ENCODE measurements at places on chromosomes 2 and 18. TPM values are rescaled to one million over a fixed set of nuclear protein-coding genes. Genes with fewer than 3 reads are reported as not detected.

The PRSS56 gene
- total RNA-seq: 0.11 TPM

The DYSF gene
- total RNA-seq: 57.8 TPM

The DPP4 gene
- 5.4 TPM for total RNA-seq

The TRIM54 gene
- 282 TPM for total RNA-seq

The CRYBA2 gene
- not detected for total RNA-seq

The KCNJ3 gene
- total RNA-seq: 2.6 TPM

GRCh38 chr2:106192752-106193689, 1.1 kb downstream of the UXS1 start:
- no peak for DNase-seq

DNA sequence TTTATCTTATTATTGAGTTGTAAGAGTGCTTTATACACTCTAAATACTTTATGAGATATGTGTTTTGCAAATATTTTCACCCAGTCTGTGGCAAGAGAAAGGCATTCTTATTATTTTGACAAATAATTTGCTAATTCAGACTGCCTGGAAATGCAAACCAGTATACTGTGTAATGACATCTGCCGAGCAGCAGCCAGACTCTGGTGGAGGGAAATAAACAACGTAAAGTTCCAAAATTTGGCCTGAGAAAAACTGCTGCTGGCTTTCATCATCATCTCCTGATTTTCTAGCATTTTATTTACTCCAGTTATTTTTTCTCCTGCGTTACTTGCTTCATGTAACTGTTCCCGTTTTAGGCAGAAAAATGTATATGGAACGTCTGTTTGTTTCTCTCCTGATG, 161.6 kb downstream of the RNF152 start:
- DNase-seq: no peak

DNA sequence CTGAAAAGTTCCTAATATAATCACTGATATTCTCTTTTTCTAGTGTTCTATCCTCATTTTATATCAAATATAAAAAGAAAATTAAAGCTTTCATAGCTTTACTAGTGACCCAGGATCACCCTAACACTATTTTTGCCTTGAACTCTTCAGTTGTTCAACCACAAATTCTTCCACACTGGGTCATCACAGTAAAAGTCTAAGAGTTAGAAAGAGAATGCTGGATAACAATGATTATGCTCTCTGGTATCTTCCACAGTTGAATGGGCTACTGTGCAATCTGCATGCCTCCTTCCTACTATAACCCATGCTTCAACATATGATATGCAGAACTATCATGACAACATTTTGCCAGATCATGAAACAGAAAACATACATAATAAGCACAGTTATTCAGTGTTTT, 32.3 kb downstream of the CHN1 start:
- no peak for DNase-seq

GRCh38 chr2:41393621-41394020, 654.2 kb upstream of the PKDCC start:
- no peak for DNase-seq

DNA sequence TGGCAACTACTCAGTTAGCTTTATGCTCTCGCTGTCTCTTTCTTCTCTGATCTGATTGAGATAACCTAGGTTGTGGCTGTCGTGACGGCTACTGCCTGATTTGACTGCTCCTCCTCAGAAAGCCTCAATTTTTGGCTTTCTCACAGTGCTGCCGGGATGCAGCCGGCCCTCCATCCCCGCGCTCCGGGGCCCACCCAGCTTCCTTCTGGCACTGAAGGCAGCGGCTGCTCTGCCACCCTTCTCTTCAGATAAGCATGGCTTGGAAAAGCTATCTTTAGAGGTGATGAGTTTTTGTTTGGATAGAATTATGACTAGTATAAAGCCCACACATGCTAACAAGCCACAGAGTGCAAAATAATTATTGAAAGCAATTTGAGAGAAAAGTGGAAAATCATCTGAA, 102.5 kb downstream of the DPP4 start:
- DNase-seq: no peak

DNA sequence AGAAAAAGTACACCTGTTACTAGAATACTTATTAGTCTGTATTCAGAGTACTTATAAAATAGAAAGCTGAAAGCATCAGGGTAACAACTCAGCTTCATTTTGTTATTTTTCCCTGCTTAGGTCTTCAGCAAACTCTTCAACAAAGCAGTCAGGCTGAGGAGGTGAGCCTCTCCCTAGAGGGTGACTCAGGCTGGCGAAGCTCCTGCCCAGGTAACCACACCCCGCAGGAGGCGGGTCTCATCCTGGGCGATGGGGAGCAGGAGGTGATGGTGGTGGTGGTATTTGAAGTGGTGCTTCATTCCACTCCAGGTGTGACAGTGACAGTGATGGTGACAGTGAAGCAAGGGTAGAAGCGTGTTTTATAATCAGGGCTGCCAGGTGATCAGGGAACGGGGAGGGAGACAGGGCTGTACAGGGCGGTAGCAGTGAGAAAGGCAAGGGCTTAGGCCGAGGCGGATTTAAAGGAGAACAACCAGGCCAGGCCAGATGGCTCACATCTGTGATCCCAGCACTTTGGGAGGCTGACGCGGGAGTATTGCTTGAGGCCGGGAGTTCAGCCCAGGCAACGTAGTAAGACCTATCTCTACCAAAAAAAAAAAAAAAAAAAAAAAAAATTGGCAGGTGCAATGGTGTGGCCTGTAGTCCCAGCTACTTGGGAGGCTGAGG, 127.1 kb downstream of the SOCS6 start:
- DNase-seq: no peak

DNA sequence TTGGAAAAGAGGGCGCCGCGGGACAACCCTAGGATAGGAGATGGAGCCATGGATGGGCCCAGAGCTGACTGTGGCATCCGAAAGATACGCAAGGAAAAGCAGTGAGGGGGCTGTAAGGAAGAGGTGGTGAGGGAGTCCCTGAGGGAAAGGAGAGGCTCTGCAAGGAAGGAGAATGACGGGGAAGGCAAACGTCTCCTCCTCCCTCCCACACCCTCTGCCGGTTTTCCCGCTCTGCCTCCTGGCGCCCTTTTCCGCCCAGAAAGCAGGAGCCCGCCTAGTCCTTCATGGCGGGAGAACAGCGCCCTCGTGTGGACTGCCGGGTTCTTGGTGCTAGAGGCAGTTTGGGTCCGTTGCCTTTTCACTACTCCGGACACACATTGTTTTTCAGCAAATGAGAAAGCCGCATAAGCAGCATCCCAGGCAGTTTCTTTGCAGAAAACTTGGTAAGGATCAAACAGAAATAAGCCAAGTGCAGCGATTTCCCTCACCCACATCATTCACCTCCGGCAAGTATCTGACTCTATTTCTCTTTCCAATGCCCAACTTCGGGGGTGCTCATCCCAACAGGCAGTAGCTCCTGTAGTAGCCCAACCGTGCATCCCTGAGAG, 200.4 kb downstream of the INO80D start:
- DNase-seq: peak; percentile 88

DNA sequence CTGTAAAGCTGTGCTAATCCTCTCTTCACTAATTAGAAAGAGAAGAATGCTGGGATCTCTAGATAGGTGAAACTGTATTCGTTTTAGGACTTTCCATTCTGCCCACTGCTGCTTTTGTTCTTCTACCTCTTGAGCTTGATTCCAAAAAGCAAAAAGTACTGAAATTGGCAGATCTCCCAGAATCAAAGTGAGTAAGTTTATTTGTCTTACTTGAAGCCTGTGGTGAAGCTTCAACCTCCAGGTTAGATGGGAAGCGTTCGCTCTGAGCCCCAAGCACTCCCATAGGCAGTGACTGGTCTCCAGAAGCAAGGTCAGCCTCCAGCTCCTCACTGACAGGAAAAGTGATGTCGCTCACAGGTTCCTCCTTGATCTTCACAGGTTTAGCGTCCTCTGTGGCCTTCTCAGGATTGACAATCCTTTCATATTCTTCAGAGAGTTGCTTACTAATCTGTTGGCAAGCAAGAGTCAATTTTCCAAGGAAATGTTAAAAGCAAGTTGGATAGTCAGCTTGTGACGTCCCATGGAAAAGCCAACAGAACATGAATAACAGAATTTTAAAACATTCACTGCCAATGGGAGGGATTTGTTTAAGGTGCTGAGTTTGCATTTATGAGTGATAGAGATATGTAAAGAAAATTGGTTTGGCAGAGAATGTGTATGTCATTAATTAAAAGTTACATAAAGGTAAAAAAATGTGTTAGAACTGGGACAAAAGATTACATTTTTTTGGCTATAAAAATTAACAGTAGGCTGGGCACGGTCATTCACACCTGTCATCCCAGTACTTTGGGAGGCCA, 8.1 kb downstream of the SUPT7L start:
- DNase-seq: no peak

DNA sequence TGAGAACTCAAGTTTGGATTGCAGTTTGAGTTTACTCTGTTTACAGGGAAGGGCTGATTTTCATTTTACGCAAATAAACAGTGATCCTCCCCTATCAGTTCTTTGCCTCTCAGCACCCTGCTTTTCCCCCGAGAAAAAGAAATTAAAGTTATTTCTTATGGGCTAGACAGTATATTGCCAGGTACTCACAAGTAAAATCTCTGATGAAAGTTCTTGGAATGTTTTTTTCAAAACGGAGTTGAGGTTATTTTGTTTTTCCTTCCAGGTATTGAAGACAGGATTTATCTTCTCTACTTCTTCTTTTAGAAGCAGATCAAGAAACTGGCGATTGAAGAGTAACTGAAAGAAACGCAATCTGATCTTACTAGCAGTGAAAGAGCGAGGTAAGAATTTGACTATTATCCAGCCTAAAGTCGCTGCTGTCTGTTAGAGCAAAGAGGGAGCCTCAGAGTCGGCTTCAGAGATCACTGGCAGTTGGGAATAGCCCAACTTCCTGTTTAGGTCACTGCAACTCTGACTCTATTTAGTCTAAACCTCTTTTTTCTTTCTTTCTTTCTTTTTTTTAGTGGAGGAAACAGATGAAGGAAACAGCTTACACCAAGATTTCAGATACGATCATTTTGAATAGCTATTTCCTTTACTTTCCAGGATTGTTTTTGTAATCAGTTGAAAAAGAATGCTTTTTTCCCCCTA, at the start of gene TFPI:
TFPI (minus strand) TSS at position 425 of the 693 bp plus-strand sequence. CDS start 50,667 bp downstream, outside the sequence.
- no peak for DNase-seq

DNA sequence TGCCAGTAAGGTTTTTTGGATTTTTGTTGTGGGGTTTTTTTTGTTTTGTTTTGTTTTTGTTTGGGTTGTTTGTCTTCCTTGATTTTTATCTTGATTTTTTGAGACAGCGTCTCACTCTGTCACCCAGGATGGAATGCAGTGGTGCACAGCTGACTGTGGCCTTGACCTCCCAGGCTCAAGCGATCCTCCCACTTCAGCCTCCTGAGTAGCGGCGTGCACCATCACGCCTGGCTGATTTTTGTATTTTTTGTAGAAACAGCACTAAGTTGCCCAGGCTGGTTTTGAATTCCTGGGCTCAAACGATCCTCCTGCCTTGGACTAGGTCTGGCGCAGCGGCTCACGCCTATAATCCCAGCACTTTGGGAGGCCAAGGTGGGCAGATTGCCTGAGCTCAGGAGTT, 16.4 kb downstream of the MPPE1 start:
- no peak for DNase-seq

DNA sequence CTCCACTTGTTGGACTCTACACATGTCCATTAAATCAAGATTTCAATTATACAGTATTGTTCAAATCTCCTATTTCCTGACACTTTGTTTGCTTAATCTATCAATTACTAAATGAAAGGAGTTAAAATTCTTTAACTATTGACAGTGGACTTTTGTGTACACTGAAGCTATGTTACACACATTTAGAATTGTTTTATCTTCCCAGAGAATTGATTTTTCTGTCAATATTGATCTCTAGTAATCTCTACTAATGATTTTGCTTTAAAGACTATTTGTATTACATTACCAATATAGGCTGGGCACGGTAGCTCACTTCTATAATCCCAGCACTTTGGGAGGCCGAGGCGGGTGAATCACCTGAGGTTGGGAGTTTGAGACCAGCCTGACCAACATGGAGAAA, 215.7 kb downstream of the WDPCP start:
- DNase-seq: no peak

- DNase-seq: no peak
Measured at GRCh38 chr18:62760403-62760734, 45.0 kb downstream of the PHLPP1 start.

GRCh38 chr2:224893848-224894247, 148.4 kb downstream of the DOCK10 start:
- DNase-seq: no peak

GRCh38 chr2:216934151-216934550, 74.3 kb upstream of the TNP1 start:
- no peak for DNase-seq

DNA sequence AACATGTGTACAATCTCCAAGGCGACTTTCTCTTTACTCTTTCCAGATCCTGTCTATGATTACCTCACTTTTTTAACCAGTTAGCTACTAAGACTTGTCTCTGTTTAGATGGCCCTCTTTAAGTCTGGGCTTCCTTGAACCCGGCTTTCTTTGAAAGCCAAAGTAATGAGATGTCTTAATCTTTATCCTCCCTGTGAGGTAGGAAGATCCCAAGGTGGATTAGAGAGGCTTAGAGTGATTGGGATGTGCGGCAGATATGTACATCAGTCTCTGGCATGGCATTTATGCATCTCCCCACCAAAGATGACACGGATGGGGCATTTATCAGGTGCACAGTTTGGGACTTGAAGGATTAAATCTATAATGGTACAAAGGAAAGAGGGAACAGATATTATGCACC, 186.3 kb downstream of the FSHR start:
- no peak for DNase-seq

- no peak for DNase-seq
Measured at GRCh38 chr2:126675637-126676036, 19.7 kb downstream of the GYPC start.

- no peak for DNase-seq
Measured at GRCh38 chr2:203631068-203631757, 75.2 kb upstream of the CD28 start.

DNA sequence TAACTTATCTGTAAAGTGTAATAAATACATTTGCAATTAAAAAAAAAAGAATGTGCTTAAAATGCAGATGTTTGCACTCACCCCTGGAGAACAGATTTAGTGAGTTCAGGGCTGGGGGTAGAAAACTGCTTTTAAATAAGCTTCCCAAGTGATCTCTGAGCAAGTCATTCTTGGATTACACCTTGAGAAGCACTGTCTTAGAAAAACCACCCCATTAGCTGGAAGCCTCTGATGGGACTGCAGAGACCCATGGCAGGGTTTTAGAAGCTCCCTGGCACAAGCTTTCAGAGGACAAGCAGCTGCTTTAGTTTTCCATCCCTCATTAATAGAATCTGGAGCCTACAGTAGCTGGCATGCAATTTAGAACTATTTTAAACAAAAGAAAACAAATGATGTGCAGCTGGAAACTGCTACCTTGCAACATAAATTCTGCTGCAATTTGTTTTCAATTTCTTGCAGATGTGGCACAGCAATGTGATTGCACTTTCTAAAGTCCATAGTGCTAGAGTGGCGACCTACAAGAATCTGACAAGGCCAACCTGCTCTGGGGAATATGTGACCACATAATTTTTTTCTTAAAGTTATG, 141.5 kb downstream of the CDC42EP3 start:
- DNase-seq: no peak

DNA sequence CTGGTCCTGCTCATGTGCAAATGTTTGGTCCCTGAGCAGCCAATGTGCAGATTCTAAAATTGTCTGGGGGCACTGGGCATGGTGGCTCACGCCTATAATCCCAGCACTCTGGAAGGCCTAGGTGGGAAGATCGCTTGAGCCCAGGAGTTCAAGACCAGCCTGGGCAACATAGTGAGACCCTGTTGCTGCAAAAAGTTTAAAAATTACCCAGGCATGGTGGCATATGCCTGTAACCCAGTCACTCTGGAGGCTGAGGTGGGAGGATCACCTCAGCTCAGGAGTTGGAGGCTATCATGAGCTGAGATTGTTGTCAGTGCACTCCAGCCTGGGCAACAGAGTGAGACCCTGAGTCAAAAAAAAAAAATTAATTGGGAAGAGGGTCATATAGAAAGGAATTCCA, 5.1 kb downstream of the LIPG start:
- no peak for DNase-seq

GRCh38 chr18:65365245-65365980, 385.4 kb upstream of the CDH7 start:
- DNase-seq: no peak
